ENCODE measurements at places on chromosomes 4 and X. TPM values are rescaled to one million over a fixed set of nuclear protein-coding genes. Genes with fewer than 3 reads are reported as not detected.

DNA sequence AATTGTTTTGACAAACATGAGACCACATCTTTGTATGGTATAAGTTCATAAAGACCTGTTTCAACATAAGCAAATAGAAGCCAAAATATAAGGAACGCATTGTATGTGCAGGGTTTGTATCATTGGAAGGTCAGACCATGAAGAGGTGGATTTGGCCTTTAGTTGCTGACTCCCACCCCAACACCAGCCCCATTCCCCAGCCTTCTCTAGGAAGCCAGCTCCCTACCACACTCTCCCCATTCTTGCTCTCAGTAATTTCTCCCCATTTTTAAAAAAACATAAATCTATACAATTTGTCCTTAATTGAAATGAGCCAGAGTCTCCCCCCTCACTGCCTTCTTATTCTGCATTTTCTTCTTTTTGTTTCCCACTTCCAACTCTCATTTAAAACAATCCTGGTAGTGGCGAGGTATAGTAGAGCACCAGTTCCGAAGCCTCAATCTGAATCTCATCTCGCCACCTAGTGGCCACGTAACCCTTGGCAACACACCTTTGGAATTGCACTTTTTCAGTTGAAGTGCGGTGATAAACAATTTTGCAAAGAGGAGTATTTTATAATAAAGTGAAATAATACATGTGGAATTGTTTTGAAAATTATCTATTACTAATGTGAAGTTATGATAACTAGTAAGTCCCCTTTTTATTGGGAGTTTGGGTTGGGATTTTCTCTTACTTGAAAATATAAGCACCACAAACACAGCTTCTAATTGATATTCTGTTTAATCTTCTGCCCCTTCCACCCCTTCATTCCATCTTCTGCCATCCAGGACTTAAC, 126.6 kb downstream of the ASB9 start:
- peak; percentile 41 for DNase-seq

DNA sequence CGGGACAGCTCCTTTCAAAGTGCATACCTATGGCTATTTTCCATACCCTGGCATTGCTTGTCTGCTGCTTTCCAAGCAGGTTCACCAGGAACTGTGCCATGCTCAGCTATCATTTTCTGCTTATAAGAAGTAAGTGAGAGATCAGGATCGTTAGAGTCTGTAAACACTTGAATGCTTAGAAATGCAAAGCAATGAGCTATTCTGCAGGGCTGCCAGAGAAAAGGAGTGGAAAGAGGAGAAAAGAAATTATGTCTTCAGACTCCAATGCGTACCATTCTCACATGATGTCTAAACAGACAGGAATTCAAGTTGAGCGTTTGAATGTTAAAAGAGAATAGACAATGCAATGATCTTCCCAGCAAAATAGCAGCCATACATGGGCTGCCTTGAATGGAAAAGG, 245.5 kb upstream of the SLC7A11 start:
- no peak for DNase-seq

DNA sequence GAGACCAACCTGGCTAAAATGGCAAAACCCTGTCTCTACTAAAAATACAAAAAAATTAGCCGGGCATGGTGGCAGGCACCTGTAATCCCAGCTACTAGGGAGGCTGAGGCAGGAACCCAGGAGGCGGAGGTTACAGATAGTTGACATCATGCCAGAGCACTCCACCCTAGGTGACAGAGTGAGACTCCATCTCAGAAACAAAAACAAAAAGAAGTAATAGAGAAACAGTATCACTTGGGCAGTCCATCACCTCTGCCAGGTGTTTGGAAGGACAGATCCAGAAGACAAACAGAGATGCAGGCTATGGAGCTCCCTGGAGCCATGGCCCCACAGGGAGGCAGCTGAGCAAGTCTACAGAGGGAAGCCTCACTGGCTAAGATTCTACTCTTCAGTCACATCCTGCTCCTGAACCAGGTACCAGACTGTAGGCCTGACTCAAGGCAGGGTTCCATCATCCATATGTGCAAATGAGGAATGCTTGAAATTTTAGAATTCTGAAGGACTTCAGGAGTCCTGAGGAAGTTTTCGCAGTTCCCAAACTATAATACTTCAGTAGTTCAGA, 81.4 kb upstream of the CPEB2 start:
- peak; percentile 34 for DNase-seq

- no peak for DNase-seq
Observed at GRCh38 chrX:137432609-137433008, 133.3 kb upstream of the ZIC3 start.

DNA sequence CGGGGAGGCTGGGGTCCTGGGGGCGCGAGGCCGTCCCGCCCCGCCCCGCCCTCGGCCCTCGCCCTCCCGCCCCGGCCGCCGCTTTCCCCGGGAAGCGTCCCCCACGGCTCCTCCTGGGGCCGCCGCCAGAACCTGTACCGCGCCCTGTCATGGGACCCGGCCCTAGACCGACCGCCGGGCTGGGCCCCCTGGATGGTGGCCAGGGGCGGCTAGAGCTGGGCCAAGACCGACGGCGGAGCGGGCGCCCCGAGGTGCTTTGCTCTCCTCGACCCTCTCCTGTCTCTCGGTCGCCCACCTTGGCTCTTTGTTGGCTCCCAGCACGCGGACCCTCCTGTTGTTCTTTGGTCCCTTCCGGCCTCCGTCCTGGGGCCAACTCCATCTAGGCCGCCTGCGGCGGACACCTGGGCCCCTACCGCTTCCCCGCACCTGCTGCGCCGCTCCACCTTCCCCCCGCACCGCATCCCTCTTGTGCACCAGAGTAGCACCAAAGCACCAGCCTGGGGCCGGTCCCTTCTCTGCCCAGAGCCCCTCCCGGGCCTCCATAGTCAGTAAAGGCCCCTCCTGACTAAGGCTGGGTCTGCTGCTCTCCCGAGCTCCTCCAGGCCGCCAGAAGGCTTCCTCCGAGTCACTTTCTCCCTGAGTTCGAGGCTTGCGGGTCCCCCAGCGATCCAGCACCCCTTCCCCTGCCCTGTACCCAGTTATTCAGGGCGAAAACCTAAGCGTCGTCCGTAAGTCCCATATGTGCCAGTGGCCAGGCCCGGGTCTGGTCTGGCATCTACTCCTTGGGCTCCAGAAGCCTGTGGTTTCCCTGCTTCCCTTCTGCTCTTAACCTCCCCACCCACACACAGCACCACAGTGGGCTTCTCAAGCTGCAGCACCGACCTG, 587 bp downstream of the TACC3 start:
- no peak for DNase-seq

- DNase-seq: no peak
Observed at GRCh38 chr4:100651499-100652175, 133.8 kb upstream of the EMCN start.

DNA sequence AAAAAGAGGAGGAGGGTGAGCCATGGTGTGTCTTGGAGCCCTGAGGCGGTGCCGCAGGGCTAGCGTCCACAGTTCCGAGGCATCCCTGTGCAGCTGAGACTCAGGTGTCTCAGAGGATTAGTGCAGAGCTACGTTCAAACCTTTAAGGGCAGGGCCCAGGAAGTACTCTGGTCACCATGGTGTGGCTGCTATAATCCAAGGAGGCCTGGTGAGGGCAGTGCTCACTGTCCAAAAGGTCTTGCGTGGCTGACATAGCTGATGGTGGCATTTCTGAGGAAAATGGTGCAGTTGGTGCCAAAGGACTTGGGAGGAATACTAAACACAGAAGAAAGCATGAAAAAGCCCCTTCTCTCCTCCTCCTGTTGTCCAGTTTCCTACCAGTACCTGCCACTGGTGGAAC, 146.9 kb downstream of the DCHS2 start:
- no peak for DNase-seq

The VEGFD gene
- total RNA-seq: 1.5 TPM

The ZIC3 gene
- total RNA-seq: not detected

Measured in kidney (tissue), 22 donors.